ENCODE measurements at places on chromosomes 7 and 10.
A peak's percentile ranks its signal among the peaks of the same experiment; 100 is the strongest.

DNA sequence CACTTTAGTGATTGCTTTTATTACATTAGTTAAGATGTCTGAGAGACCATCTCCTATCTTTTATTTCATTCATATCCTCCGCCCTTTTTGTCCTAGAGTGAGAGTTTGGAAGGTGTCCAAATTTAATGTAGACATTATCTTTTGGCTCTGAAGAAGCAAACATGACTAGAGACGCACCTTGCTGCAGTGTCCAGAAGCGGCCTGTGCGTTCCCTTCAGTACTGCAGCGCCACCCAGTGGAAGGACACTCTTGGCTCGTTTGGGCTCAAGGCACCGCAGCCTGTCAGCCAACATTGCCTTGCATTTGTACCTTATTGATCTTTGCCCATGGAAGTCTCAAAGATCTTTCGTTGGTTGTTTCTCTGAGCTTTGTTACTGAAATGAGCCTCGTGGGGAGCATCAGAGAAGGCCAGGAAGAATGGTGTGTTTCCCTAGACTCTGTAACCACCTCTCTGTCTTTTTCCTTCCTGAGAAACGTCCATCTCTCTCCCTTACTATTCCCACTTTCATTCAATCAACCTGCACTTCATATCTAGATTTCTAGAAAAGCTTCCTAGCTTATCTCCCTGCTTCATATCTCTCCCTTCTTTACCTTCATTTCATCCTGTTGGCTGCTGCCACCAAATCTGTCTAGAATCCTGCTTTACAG lies 10.4 kb upstream of the CLCN1 start:
- DNase-seq: peak; percentile 70

- DNase-seq: no peak
Observed at GRCh38 chr10:120634659-120635058, 177.6 kb downstream of the PLPP4 start.

GRCh38 chr10:80530251-80530650 lies 7.5 kb upstream of the SH2D4B start:
- DNase-seq: peak; percentile 57

DNA sequence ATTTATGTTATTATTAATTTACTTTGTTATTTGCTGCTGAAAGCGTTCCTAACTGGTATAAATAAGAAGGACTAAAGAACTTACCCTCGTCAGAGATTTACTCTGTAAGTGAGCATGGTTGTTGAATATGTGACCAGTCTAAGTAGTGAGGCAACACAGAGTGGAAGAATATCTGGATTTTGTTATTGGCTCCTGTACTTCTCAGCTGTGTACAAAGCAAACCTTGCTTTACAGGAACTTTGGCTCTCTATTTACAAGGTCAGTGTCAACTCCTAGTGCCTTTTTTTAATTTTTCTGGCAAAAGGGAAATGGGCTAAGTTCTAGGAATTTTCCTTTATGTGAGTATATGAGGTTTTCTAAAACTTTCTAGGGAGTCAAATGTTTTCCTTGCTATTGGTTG lies 35.6 kb downstream of the PDK4 start:
- DNase-seq: no peak

- DNase-seq: no peak
Observed at GRCh38 chr7:158020706-158021095, 566.9 kb downstream of the PTPRN2 start.

- no peak for DNase-seq
Observed at GRCh38 chr10:86377797-86378146, 11.2 kb upstream of the GRID1 start.
